Memory B cell (primary cell): ENCODE measurements at places on chromosomes 12 and 14.

- H3K36me3 ChIP-seq: peaks cover 2% of the 10 kb centered on the region
- H3K4me3 ChIP-seq: no peak overlapping the region
- DNase-seq: no peak
- peaks cover 4% of the 10 kb centered on the region for H3K27me3 ChIP-seq
- no peaks in the 10 kb centered on the region for H3K4me1 ChIP-seq
Measured at GRCh38 chr14:32313844-32314376, 15.2 kb upstream of the AKAP6 start.

DNA sequence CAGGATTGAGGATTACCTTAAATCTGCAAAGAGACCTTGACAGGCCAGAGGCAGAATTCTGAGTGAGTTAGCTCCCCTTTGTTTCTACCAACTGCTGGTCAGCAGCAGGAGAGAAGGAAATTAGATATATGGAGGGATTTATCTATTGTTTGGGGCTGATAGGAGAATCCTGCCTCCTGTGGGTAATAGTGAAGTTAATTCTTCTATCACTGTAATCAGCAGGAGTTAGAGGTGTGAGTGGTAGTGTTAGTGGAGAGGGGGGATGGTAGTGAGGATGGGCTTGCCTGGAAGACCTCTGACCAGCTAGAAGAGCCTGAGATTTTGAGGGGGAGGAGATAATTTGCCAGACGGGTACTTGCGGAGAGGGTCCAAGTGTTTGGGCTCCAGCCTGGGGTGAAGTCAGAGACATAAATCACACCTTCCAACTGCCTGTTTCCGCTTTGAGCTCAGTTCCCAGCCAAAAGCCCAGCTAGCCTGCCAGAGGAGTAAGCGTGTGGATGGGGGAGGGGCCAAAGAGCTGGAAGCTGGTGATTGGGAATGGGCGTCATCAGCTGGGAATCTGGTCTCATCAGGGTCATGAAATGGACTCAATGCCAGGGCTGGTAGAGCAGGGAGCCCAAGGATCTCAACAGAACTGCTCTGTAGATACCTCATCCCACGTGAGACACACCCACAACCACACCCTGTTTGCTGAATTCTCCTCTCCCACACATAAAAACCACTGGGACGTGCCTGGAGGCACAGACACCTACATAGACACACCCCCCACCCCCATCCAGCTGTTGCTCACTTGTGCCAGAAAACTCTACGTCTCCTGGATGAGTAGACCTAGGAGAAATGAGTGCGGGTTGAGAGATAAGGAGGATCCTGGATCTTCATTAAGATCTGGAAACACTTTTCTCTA lies 13.1 kb upstream of the ITGA5 start:
- no peak for DNase-seq
- H3K27ac ChIP-seq: no peak overlapping the region
- no peaks in the 10 kb centered on the region for H3K36me3 ChIP-seq
- peaks cover 10% of the 10 kb centered on the region for H3K4me1 ChIP-seq

DNA sequence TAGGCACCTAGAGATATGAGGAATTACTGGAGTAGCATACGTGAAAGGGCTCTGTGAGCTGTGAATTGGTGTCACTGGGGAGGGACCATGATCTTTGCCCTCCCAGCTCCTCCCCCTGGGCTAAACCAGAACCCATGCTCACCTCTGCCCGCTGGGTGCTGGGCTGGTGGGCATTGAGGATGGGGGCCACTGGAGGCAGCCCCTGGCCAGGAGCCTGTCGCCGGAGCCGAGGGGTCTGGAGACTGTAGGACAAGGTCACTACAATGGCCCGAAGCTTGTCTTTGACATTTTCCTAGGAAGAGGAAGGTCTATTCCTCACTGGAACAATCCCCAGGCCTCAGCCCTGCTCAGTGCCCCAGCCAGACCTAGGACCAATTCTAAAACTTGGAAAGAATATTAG lies 11.6 kb downstream of the ITGA7 start:
- H3K27ac ChIP-seq: no peak overlapping the region
- H3K27me3 ChIP-seq: peaks cover 8% of the 10 kb centered on the region
- no peaks in the 10 kb centered on the region for H3K36me3 ChIP-seq
- H3K4me3 ChIP-seq: no peak overlapping the region
- H3K4me1 ChIP-seq: peaks cover 4% of the 10 kb centered on the region
- no peak for DNase-seq

- H3K36me3 ChIP-seq: no peaks in the 10 kb centered on the region
- no peak overlapping the region for H3K4me3 ChIP-seq
- no peak overlapping the region for H3K27ac ChIP-seq
- no peak for DNase-seq
Measured at GRCh38 chr14:32492457-32492856, 163.4 kb downstream of the AKAP6 start.

DNA sequence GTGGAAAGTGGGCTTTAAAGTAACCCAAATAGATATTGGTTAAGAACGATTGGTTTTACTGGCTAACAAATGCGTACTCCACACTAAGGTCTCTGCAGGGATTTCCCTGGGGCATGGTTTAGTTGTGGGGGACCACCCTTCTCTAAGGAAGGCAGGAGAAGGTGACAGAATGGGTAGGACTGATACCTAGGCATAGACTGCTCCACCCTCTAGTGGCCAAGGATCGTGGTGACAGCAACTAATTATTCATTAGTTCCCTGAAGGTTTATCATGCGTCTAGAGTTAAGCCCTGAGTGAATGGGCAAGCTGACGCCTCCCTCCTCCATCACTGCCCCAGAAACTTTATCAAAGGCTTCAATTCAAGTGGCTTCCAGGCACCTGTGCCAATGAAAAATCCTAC lies 9.1 kb downstream of the FAM181A start:
- no peak for DNase-seq
- no peaks in the 10 kb centered on the region for H3K27me3 ChIP-seq
- H3K27ac ChIP-seq: no peak overlapping the region
- peaks cover 2% of the 10 kb centered on the region for H3K36me3 ChIP-seq
- H3K4me1 ChIP-seq: peaks cover 2% of the 10 kb centered on the region
- H3K4me3 ChIP-seq: no peak overlapping the region

DNA sequence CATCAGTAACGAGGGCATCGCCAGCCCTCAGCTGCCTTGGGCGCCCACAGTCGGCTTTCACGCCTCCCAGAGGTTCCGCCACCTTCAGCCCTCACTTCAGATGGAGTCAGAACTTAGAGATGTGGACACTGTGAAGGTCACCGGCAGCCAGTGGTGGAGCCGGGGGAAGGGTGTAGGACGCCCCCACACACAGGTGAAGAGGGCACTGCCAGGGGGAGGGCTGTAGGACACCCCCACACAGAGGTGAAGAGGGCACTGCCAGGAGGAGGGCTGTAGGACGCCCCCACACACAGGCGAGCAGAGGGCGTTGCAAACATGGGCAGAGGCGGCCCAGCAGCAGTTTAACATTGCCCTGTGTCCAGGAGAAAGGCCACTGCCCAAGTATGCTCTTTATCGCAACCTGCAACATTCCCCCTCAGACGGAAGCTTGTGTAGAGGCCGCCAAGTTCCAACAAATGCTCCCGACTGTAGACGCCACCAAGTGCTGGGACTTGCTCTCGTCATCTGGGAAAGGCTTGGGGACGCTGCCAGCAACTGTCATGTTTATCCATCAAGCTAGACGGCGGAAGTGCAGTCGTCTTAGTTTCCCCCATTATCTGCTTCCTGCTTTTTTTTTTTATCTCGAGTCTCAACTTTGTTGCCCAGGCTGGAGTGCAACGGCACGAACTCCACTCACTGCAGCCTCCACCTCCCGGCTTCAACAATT lies 4.9 kb upstream of the ANKLE2 start:
- H3K27me3 ChIP-seq: no peaks in the 10 kb centered on the region
- peaks cover 29% of the 10 kb centered on the region for H3K4me1 ChIP-seq
- H3K36me3 ChIP-seq: peaks cover 2% of the 10 kb centered on the region
- DNase-seq: no peak
- H3K27ac ChIP-seq: no peak overlapping the region

DNA sequence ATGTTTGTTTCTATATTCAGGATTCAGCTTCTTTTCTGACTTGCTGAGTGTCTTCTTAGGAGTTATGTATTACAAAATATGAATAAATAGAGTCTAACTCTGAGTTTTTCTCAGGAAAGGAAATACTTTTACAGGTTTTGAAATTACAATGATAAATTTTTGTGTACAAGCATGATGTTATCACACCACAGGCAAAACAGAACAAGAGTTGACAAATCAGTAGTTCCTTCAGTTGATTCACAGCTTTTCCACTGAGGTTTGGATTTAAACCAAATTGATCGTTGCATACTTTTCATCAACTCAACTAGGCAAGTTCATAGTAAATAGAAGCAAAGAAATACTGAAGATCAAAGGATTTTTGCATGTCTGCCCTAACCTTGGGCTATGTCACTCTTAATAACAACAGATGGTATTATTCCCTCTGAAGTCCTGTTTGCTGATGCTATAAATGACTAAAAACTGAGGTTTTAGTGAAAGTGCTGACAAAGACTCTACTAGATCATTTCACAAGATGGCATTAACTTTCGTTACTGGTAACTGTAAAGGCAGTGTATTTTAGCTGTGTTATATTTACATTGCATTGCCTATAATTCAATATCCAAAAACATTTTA lies 520.2 kb downstream of the FLRT2 start:
- no peak overlapping the region for H3K27ac ChIP-seq
- H3K4me3 ChIP-seq: no peak overlapping the region
- no peaks in the 10 kb centered on the region for H3K27me3 ChIP-seq
- no peaks in the 10 kb centered on the region for H3K4me1 ChIP-seq
- H3K36me3 ChIP-seq: peaks cover 4% of the 10 kb centered on the region

- H3K4me3 ChIP-seq: no peak overlapping the region
- H3K27me3 ChIP-seq: no peaks in the 10 kb centered on the region
- no peaks in the 10 kb centered on the region for H3K4me1 ChIP-seq
- H3K27ac ChIP-seq: no peak overlapping the region
Measured at GRCh38 chr14:80491131-80491530, 279.8 kb upstream of the DIO2 start.

GRCh38 chr12:121255433-121255832 lies 41.1 kb downstream of the CAMKK2 start:
- no peak for DNase-seq
- H3K27me3 ChIP-seq: no peaks in the 10 kb centered on the region
- peaks cover 28% of the 10 kb centered on the region for H3K36me3 ChIP-seq
- H3K4me1 ChIP-seq: no peaks in the 10 kb centered on the region
- H3K4me3 ChIP-seq: no peak overlapping the region

DNA sequence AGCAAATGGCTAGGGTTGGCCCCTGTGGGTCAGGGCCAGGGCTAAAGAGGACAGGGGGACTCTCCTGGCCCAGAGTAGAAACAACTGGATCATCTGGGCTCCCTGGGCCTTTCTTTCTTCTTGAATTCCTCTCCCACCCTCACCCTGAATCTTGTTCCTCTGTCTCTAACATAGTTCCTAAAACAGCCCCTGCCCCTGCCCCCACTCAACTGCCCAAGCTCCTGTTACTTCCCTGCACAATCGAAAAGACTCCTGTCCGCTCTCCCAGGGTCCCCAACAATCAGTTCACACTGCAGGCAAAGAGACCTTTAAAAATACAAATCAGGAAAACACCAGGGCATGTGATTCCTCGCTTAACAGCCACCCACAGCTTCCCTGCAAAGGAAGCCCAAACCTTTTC lies 18.0 kb upstream of the ANKRD33 start:
- H3K4me3 ChIP-seq: no peak overlapping the region
- H3K36me3 ChIP-seq: no peaks in the 10 kb centered on the region
- no peak for DNase-seq
- peaks cover 33% of the 10 kb centered on the region for H3K27me3 ChIP-seq
- H3K27ac ChIP-seq: no peak overlapping the region
